AG08395 (cell line): ENCODE measurements at places on chromosomes 12 and 14.

DNA sequence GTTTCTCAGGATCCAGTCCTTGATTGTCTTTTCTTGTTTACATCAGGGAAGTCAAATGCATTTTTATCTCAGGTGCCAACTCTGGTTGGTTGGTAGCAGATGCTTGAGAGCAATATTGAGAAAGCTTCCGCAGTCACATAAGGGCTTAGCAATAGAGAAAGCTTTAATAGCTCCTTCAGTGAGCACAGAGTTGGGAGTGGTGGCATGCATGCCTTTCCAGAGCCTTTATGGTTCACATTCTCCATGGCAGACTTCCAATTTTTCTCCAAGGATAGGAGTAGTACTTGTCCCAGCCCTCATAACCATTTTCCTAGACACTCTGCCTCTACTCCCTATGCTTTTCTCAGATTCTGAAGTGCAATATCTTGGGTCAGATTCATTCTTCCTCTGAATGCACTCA is 280.4 kb downstream of the AEBP2 start:
- no peak for DNase-seq

DNA sequence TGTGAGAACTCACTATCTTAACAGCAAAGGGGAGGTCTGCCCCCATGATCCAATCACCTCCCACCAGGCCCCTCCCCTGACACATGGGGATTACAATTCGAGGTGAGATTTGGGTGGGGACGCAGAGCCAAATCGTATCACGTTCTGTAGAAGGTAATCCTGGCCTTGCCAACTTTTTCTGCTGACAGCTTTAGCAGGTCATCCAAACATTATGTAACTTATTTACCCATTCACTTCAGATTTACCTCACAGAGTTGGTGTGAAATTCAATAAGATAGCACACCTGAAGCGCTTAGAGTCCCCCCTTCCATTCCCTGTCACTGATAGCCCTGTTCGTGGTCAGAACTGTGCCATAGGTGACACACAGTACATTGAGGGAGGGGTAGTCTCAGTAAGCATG is 219.1 kb downstream of the FBXL14 start:
- no peak for DNase-seq

DNA sequence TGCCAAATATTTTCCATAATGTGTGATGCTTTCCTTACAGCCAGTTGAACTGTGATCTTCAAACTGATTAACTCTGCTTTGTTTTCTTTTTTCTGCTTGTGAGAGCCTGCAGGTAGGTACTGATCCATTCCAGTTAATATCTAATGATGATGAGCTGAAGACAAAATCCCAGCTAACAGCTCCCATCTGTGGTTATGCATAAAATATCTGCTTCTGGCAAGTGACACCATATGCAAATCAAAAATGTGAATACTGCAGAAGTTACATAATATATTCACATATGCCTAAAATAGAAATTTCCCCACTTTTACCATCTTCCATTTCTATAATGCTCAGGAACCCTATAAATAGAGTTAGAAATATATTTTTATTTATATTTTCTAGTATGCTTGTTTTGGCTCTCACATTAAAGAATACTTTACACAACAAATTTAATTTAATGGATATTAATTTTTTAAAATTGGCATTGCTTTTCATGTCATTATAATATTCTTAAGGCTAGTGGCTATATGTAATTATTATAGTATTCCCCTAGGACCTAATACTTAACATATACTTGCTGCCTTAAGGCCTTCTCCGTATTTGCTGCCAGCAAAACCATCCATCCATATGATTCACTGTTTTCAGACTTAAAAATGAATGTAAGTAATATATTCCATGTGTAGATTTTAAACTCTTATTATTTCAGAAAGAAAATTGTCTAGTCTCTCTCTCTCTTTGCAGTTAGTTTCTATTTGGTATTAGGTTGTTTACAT is 83.8 kb downstream of the CCER1 start:
- no peak for DNase-seq

DNA sequence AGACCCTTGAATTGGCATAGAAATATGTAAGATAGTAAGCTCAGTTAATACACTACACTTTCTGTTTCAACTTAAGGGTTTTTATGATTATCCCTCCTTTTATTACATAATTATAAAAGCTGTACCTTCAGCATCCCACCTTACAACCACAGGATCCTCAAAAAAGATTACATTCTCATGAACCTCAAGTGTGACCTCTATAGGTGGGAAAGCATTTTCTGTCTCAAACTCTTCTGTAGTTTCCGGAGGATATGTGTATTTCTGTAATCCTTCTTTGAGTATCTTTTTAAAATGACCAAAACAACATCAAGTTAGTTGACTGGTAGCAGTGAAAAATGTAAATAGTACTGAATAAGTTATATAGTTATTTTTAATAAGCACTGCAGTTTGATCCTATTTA is 75.9 kb downstream of the DNAI7 start:
- no peak for DNase-seq

DNA sequence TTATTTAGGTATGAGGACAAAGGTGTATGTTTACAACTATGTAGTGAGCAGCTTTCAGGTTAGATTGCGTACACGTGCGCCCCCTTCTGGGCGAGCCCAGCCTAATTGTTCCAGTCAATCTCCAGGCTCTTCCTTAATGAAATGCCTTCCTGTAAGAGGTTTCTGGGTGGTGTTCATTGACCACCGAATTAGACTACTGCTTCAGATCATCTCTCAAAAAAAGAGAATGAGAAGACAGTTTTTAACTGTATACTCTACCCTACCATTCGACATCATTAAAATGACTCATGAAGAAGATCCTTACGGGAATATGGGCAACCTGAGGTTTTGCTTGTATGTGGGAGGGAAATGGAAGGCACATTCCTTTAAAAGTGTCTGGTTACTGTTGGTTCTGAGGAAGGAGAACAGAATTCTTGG is 2.1 kb downstream of the LUM start:
- DNase-seq = peak; percentile 37

- DNase-seq = no peak
Measured at GRCh38 chr12:122138181-122138580, 35.8 kb downstream of the IL31 start.

- no peak for DNase-seq
Measured at GRCh38 chr12:28456934-28457710, 266.9 kb downstream of the CCDC91 start.

DNA sequence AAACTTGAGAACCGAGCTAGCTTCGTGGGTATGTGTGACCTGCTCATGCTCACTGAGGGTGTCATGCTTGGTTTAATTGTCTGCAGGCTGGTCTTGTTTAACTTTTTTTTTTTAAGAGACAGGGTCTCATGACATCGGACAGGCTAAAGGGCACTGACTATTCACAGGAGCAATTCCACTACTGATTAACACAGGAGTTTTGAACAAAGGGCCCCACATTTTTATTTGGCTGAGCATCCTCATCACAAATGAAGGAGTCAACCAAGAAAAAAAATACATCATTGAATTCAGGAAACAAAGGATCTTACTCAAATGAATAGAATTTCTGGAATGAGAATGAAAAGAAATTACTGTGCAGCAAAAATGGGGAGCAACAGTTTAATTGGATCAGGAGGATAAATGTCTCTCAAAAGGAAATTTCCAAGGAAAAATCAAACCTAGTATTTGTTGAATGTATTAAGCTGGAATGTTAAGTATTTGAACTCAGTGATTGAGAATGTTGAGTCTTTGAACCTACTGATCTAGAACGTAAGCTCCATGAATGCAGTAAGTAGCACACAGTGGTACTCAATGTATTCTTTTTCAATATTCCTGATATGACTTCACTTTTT is 20.8 kb upstream of the PYROXD1 start:
- peak; percentile 18 for DNase-seq

- DNase-seq = no peak
Measured at GRCh38 chr12:89817501-89818226, 109.0 kb upstream of the ATP2B1 start.

GRCh38 chr14:64815257-64815656 is 64.5 kb downstream of the SPTB start:
- no peak for DNase-seq

DNA sequence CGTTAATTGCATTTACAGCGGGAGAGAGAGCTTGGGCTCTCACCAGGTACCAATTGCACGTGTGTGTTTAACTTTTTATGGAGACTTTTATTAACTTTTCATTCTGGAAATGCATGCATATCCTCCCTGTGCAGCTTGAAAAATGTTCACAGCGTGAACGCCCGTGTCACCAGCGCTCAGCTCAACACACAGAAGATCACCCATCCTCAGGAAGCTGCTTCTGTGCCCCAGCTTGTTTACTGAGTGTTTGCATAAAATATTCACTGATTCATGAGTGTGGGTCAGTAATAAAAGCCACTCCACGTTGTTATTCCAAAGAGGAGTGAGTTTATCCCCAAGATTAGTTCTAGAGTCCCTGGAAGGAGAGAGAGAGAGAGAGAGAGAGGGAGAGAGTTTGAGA is 75.5 kb upstream of the FZD10 start:
- no peak for DNase-seq

- DNase-seq = no peak
Measured at GRCh38 chr12:53115891-53116648, 12.8 kb downstream of the SOAT2 start.
